ENCODE measurements at places on chromosomes 7 and 10.

DNA sequence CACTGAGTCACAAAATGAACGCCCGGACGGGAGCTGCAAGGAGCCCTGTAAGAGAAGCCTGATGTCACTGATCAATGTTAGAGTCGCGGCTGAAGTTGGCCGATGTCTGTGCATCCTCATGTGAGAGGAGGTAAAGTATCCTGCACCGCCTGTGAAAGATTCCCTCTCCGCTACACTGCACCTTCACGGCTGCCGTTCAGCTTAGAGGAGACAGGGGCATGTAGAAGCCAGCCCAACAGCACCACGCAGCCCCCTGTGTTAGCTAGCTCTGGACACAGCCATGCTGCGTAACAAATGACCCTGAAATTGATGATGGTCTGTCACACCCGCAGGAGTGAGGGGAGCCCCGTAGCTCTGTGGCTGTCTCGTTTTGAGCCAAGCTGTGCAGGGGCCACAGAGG is 81.5 kb upstream of the DIP2C start:
- no peak for DNase-seq

DNA sequence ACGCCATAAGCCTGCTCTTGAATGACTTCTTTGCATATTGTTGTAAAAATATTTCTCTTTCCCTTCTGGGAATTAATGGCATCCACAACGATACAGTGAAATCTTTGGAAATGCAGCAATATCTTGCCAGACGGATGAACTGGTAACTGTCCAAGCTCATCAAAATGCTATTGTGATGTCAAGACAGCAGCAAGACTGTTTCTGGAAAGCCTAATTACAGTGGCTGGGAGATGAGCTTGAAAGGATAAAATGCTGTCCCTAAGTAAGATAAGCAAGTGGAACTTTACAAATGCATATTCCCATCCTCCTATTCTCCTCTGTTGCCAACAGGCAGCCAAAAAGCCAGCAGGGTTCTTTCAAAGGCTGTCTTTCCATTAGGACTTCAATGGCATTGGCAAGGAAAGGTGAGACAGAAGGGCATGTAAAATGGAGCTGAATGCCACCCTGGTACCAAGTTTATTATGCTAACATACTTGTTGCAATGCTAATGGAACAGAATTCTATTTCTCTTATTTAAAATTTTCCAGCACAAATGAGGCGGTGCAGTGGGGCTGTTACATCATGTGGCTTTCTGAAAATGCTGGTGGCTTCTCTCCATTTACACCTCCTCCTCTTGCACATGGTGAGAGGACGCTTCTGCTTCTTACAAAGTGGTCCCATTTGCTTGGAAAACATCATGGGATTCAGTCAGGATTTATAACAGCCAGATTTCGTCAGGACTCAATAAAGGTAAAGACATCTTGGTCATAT is 178.3 kb upstream of the PTER start:
- no peak for DNase-seq

DNA sequence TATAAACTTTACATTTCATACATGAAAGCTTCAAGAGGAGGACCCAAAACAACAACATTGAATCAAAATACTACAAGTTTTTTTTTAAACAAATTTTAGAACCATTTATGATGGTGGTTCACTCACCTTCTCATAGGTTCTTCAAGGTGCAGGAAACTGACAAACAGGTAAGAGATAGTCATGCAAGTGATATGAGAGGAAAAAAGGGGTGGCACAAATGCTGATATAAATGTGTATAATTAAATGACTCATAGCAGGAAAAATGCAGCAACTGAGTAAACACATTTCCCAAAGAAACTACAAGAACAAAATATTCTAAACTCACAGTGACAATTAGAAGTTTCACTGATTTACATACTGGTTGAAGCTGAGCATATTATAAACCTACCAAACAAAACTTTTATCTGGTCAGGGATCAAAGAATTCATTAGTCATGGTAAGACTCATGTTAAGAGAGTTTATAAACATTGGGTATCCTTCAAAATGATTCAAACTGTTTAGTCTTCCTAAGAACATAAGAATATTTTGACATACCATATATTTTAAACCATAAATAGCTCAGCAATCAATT is 14.1 kb downstream of the ZWINT start:
- no peak for DNase-seq

DNA sequence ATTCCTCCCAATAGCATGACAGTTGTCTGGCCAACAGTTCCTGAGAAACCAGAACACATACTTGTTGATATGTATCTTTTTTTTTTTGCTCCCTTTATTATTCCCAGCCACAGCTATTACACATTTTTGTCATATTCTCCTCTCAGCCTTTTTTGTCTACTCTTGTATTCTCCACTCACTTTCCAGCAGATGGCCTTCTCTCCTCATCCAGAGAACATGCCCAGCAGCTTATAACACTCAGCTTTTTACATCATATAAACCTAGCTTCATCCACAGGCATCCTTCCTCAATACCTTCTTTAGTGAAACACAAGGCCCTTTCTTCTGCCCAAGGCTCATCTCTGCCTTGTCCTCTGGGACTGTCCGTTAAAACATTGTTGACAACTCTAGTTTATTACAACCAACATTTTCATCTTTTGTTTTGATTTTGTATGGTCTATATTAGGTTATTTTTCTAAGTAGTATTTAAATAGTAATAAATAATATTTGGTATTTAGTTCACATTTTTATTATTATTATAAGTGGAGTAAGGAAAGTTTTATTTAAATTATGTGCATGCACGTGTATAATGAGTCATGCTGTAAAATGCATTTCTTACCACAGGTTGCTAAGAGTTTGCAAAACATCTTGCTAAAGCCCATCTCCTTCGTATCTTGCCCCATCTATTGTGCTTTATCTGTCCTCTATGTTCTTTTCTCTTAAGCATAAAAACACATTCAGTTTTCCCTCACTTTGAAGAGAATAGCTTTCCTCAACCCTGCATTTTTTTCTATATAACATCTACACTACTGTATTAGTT is 101.5 kb downstream of the ORC5 start:
- DNase-seq = no peak

DNA sequence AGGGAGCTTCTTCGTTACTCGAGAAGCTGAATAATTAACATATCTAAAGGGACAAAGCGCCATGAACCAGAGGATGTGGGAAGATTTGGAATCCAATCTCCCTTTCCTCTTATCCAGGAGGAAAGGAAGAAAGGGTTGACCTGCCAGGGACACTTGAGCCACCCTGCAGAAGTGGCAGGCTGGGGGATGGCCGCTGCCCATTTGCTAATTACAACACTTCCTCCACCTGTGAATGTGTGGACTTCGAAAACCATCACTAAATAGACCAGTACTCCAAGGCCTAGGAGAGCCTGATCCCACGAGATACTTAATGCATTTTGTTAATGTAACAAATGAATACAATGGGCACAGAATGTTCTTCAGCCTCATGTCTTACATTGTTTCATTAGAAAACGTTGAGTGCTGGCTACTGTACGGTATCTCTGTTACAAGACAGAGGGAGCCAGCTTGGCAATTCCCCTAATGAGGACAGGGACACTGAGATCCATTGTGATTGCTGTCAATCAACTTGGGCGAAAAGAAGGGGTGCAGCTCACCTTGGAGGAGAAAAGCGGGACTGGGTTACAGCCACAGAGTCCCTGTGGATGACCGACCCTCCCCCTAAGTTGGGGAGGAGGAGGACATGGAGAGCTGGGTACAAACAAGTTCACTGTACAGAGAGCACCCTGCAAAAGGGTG is 59.4 kb downstream of the AOC1 start:
- DNase-seq = no peak

DNA sequence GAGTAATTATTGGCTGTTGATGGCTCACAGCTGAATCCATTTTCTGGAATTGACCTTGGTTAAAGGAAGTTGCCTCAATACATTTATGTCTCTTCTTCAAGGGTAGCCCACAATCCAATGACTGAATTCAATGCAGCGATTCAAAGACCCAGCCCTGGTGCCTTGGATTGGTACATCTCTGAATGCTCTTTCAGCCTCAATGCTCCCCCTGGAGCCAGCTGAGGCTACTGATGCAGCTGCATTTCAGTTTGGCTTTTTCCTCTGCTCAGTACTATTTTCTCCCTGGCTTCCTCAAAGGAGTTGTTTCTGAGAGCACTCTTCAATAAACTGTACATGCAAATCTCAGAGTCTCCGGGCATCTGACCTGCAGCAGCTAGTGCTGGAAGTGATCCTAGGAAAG is 633 bp upstream of the EBLN1 start:
- no peak for DNase-seq

DNA sequence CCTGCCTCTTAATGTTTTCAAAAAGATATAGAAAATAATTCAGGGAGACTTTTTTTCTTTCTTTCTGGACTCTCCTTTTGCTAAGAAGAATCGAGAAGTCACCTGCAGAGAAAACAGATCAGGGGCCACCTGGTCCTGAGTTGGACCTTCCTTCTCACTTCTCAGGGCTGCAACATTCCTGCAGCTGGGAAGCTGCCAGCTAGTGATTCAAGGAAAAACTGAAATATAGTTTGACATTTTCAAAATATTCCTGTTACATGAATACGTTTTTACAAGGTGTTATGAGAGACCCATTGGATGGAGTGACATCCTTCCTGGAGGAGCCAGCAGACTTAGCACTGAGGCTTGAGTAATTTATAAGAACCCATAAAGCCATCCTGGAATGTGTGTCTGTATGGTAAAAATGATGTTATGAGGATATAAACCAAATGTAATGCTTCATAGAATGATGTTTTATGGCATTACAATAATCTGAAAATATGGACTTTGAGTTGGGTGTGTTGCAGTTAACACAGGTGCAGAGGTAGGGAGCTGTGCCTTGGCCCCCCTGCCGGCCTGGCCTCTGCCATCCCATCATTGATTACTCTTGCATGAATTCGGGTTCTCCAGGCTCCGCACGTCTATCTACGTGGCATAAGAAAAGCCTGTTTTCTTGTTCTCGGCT is 149.7 kb downstream of the PAXIP1 start:
- no peak for DNase-seq

Data from activated CD4-positive, alpha-beta T cell treated with anti-CD3 and anti-CD28 coated beads, Interleukin-2, amount 50 U/mL, for 24 hours (primary cell).